ENCODE measurements at places on chromosomes 12 and 14. TPM values are rescaled to one million over a fixed set of nuclear protein-coding genes. Genes with fewer than 3 reads are reported as not detected.

DNA sequence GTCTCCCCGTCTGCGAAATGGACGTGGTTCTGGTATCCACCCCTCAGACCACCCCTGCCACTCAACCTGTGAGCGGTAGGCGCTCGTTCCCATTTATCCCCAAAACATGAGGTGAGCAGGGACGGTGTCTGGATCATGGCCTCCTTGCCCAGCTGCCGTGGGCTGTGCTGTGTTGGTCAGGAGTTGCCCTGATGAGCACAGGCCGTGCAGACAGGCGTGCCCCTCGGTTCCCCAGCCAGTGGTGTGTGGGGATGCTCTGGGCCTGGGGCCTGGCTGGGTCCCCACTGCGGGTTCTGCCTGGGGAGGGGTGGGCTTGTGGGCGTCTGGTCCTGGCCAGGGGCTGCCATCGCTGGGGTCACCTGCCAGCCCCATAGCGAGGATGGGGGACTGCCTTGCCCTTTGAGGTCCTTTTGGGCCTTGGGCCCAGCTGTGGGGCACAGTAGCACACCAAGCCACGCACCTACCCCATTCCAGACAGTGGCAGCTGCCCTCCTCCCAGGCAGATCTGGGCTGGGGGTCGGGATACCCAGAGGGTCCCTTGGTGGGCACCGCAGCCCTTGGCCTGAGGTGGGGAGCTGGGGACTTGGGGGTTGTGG lies 11.3 kb upstream of the PUS1 start:
- DNase-seq, result no peak

GRCh38 chr12:12209043-12209442 lies 57.8 kb downstream of the LRP6 start:
- DNase-seq, result no peak

GRCh38 chr12:10661338-10661737 lies 12.5 kb downstream of the STYK1 start:
- no peak for DNase-seq

- no peak for DNase-seq
These were observed 396.1 kb downstream of the NAV3 start for GRCh38 chr12:78226763-78227162.

GRCh38 chr12:47843226-47843980 lies 23.7 kb upstream of the HDAC7 start:
- no peak for DNase-seq

- DNase-seq, result no peak
These were observed 4.3 kb downstream of the GALNT9 start for GRCh38 chr12:132324841-132325732.

FERMT2 gene
- polyA plus RNA-seq, result 156 TPM

CBLN3 gene
- polyA plus RNA-seq, result 2.6 TPM

KLHL33 gene
- polyA plus RNA-seq, result 0.23 TPM

AMHR2 gene
- 1.4 TPM for polyA plus RNA-seq

ESPL1 gene
- polyA plus RNA-seq, result 13.0 TPM

- DNase-seq, result no peak
These were observed 144.2 kb upstream of the C14orf180 start for GRCh38 chr14:104435147-104436046.

KCNK10 gene
- polyA plus RNA-seq, result 0.20 TPM

GRCh38 chr12:39975374-39975918 lies 130.4 kb downstream of the SLC2A13 start:
- DNase-seq, result no peak

DNA sequence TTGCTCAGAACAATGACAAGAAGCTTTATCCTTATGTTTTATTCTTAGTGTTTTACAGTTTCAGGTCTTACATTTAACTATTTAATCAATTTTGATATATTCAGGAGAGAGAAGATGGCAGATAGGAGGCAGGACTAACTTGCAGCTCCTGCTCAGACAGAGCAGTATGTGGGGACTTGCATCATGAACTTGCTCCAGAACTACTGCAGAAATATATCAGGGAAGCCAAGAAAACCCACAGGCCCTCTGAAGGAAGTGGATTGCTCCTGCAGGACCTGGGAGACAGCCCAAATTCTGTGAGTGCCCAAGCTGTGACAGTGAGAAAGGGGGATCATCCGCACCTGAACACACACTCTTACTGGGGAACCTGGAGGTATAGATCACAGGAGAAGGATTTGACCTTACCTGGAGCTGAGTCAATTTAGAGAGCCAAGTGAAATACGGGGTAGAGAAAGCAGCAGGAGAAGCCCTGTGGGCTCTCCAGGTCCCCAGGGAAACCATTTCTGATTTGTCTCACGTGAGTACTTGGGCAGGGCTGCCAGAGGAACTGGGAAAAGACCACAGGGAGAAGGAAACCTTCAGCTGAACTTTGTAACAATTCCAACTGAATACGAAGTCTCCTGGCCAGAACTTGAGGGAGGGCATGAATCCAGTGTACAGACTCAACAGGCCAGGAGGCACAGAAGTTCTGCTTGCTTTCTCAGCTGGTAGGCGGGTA lies 28.9 kb upstream of the TSPAN8 start:
- DNase-seq, result no peak

GRCh38 chr12:118259079-118259478 lies 113.6 kb downstream of the TAOK3 start:
- no peak for DNase-seq

DNA sequence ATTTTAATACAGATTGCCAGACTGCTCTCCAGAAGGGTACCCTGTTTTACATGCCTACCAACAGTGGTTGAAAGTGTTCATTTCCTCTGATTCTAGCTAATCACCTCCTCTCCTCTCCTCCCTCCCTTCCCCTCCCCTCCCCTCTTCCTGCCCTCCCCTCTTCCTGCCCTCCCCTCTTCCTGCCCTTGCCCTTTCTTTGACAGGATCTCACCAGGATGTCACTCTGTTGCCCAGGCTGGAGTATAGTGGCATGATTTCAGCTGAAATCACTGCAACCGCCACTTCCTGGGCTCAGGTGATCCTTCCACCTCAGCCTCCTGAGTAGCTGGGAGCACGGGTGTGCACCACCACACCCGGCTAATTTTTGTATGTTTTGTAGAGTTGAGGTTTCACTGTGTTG lies 24.7 kb downstream of the APAF1 start:
- DNase-seq, result no peak

DNA sequence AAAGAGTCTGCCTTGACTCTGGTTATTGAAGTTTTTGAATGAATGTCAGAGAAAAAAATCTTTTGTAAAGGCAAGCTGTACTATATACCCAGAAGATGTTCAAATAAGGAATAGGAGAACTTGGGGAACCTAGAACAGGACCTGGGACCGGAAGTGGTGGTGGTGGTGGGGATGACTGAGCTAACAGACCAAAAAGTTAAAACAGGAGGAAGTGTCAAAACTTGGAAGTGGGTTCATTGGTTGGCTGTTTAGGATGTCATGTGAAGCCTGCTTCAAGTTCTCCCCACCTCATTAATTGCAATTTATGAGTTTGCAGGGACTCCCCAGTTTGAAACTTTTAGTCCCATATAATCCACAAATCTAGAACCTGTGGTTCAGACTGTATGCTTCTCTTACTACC lies 26.2 kb downstream of the PLXNC1 start:
- no peak for DNase-seq

GRCh38 chr14:28731358-28731757 lies 35.2 kb upstream of the FOXG1 start:
- DNase-seq, result no peak

GRCh38 chr14:76464856-76465255 lies 88.9 kb downstream of the ESRRB start:
- no peak for DNase-seq

Measured in right lung (tissue), 10 donors.